AG09309 (cell line): ENCODE measurements at places on chromosomes 4 and X.

GRCh38 chrX:72208126-72208800 is 26.7 kb downstream of the PIN4 start:
- no peak for DNase-seq

DNA sequence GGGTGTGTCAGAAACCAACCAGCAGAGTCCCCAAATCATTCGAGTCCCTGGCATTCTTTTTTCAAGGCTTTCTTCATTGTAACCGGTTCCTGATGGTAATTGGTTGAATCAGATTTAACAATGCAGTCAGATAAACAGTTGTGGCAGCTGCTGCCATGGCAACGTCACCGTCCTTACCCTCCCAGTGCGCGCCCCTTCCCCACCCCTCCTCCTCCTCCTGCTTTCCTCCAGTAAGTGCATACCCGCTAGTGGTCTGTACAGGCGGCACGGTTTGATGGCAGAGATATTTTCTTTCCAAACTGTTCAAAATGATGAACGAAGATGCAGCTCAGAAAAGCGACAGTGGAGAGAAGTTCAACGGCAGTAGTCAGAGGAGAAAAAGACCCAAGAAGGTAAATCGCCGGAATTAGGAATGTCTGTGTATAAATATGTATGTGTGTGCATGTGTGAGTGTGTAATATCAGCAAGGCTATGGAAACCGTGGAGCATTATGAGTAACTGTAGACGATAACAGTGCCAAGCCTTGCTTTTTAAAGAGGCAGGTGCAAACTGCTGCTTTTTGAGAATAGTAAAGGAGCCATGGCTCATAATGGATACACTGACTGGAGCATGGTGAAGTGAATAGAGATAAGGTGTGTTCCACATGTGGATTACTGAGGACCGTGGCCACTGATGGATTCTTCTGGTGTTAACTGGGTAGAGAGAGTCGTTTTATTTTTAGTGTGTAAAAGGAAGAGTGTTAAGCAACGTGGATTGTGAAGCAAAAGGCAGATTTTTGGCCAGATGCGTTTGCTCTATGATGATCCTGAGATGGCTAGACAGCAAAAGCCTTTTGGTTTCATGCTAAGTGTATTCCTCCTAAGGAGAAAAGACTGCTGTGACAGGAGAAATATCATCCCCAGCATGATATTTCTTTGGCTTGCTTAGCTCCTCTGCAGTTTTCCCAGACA is at the start of gene ANK2:
Gene ANK2 (plus strand): TSS at position 233 of the 950 bp plus-strand sequence. CDS start 76 bp downstream, at position 309.
- DNase-seq: no peak

DNA sequence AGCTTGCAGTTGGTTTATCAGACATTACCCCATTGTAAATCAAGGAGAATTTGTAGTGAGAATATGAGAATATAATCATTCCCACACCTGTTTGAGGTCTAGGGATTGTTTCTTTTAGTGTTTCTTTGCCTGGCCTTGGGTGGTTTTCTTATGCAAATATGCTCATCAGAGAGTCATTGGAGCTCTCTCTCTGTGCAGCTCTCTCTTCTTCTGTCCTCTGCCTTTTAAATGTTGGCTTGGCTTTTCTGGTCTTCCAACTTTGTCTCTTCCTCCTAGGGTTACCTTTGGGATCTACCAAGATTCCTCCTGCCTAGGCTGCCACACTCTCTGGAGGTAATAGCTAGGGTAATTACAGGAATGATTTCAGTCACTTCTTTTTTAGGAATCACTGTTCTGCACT is 102.3 kb upstream of the ARSJ start:
- no peak for DNase-seq

DNA sequence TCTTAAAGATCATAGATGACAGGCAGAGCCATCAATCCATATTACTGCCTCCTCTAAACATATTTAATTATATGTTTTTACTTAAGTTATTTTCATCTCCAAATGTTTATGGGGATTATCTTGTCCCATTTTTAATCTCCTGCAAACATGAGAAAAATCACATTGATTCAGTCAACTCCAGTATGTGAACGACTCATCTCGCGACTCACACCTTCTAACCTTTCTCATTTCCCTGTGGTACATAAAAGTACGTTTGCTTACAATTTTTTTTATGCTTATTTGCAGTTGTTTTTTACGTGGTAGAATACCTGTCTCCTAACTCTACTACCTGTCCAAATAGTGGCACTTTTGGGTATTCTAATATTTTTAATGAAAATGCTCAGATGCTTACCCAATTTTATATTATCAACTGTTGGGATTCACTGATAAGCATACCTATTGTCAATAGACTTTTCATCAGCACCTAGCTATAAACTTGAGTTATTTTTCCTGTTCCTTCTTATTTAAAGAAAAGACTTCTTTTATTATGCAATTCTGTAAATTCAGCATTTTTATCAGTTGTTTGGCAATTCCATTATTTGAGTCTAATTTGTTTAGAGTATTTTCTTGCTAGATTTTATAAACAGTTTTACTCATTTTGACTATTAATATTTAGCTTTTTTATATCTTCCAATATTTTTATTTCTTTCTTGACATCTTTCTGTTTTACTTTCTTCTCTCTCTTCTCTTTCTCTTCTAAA is 276.6 kb downstream of the ANK2 start:
- DNase-seq: no peak

DNA sequence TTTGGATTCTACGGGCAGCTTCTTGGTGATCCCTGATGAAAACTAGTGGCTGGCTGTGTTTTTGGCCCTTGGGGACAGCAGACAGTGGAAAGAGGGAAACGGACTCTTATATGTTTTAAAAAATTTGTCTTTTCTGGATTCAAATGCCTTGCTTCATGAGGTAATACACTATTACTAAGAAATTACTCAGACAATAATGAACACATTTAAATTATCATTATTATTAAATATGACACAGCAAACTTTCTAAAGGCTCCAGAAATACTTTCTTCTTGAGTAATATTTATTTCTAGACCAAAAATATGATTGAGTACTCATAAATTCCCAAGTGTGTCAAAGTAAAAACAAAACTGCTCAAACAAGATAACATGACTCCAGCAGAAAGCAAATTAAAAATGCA is 520.7 kb upstream of the AADAT start:
- no peak for DNase-seq

DNA sequence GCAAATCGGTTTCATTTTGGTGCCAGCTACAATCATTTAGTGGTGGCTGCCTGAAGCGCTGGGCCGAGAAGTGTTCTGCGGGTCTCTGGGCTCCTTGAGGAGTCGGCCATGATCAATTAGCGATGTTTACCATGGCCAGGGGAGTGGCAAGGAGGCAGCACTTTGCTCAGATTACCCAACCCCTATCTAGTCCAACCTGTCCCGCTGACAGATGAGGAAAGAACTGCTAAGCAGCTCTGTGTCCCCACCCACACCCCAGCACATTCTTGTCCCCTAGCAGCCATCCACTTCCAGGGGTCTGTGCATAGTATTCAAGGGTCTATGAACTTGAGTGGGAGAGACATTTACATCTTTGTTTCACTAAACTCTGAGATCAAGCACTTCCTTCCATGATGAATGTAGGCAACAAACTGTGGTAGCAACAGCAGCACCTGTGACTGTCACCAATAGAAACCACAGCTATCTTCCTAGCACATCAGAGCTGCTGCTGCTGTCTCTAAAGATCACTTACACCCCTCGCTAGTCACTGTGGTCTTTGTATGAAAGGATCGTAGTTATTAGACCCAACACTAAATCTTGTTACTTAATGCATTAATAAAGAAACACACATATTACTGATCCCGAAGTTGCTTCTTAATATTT is 331.6 kb downstream of the BCOR start:
- DNase-seq: no peak

DNA sequence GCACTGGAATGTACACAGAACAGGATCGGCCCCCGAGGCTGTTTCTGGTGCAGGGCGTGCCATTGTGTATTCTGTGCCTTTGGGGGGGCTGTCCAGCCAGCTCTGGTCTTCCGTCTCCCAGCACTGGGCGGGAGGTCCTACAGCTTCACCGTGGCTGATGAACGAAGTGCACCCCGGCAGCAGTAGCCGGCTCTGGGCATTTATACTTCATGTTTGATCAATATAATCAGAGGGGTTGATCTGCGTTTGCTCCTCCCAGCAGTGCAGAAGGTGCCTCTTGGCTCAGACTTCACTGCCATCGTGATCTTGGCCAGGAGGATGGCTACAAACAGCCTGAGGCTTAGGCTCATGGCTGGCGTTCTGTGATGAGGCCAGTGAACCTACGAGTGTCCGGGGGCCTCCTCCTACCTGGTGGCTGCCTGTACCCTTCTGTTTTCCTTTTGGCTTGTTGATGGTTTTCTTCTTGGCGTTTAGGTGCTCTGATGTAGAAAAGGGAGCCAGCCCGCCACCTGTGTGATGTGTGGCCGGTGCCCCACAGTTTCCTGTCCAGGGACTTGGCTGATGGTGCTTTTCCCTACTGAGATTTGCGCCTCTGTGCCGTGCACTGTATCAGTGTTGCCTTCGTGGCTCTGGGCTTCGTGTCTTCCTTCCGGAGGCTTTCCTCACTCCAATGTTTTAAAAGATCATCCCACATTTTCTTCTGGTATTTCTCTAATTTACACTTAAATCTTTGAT is 31.2 kb upstream of the HGFAC start:
- DNase-seq: no peak

DNA sequence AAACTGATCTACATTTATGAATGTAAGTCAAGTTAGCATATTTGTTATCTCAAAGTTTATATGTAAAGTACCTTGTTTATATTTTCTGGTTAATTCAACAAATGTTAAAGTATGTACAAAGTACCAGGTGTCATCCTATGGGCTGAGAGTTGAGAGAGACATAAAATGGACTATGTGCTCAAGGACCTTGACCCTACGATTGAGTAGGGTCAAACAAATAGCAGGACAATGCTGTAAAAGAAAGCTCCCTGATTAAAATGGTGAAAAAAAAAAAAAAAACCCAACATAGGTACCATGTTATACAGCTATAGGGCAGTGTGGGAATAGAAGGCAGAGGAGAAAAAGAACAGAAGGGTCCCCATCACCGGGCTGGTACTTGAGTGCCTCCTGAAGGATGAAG is 123.4 kb downstream of the CDS1 start:
- no peak for DNase-seq

DNA sequence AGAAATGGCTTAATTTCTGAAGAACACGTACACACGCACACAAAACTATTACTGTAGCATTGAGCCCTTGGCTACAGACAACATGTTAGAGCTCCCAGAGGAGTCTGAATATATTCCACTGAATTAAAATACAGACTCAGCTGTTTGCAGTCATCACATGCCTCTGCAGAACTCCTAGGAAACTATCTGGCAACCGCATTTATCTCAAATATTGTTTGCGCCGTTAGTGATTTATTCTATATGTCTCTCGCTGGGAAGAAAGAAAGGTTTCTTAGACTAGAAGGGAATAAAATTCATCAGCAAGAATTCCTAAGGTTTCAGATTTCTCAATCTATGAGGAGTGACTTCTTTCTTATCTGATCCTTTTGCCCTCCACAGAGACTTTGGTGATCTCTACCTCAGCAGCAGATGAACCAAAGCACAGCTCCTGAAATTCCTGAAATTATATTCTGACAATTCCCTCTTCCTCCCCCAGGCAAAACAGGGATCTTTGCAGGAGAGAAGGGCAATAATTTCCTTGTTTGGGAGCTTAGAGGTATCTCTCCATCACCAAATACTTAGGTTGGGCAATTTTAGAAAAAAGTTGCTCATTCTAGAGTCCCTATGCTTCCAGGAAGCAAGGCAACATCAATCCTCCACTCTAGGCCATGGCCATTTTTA is 199.2 kb downstream of the APBB2 start:
- no peak for DNase-seq
